ENCODE measurements at places on chromosomes 2 and 18.

- DNase-seq, result no peak
These were observed 28.2 kb downstream of the MYCN start for GRCh38 chr2:15968280-15969178.

GRCh38 chr18:23694637-23695430, 5.6 kb downstream of the LAMA3 start:
- no peak for DNase-seq

DNA sequence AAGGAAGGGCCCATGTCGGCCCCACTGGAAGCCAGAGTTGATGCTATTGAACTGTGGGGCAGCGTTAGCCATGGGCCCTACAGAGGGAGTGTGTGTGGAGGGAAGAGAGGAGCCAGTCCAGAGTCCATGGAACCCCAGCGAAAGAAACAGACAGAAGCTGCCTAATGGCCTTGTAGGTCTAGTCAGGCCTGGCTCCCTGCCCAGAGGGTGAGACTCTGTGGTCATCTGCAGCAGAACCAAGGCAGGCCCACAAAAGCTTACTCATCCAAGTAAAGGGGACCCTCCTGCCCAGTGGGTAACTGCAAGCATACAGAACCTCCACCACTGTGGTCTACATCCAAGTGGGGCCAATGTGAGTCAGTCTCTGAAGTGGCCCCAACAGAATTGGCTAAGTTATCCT, 439.8 kb downstream of the TGIF1 start:
- DNase-seq, result no peak

GRCh38 chr2:195658541-195658890, 1.5 kb downstream of the SLC39A10 start:
- no peak for DNase-seq

GRCh38 chr2:102001767-102002142, 10.0 kb downstream of the IL1R2 start:
- DNase-seq, result no peak

- no peak for DNase-seq
These were observed 34.5 kb upstream of the GRB14 start for GRCh38 chr2:164655750-164656149.

GRCh38 chr2:191217580-191217979, 27.6 kb upstream of the MYO1B start:
- DNase-seq, result no peak

DNA sequence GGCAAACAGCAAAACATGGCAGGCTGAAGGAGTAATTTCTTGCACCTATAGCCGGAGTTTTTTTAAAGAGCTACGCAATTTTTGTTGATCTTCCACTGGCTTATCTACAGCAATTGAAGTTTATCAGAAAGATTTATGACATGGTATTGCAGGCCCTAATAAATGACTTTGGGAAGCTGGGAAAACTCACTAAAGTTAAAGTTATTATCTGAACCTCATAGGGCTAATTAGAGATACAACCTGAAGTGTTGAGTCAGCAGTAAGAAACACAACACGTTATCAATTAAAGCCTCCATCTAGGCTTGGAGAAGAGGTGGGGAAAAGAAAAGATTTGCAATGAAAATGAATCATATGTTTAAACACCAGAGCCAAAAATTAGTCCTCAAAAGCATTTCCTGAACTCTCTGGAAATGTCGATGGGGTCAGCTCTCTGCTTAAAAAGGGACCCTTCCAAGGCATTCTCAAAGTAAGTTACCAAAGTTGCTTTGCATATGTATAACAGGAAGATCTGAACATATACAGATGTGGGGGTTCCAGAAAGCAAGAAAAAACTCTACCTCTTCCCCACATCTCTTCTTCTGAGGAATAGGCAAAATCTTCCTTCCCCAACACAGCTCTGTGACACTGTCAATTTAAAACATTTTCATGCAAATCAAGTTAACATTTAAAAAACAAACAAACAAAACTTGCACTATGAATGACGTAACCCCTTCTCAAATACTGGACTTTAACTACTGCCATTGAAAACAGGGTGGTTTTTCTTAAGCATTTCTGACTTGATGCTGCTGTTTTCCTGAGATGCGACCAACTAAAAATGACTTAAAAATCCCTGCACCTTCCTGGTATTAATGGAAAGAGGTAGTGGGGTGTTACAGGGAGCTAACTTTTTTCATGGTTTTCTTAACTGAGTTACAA, 915.6 kb downstream of the NRXN1 start:
- no peak for DNase-seq

- no peak for DNase-seq
These were observed 57.2 kb upstream of the SPOPL start for GRCh38 chr2:138444411-138444810.

GRCh38 chr18:76126327-76126726, 368.7 kb downstream of the ZNF516 start:
- peak; percentile 19 for DNase-seq

- no peak for DNase-seq
These were observed 110.7 kb upstream of the SMAD7 start for GRCh38 chr18:49061239-49061990.

DNA sequence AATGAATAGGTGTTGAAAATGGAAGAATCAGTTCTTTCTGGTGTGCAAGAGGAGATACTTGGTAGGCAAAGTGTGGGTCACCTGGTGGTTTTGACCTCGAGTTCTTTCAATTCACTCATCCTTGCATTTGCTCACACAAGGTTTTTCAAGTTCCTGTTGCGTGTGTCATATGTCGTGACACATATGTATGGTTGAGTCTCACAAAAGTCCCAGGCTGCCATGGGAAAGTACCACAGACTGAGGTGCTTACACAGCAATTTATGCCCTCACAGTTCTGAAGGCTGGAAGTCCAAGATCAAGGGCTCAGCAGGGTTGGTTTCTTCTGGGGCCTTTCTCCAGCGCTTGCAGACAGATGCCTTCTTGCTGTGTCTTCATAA, 64.4 kb downstream of the NCK2 start:
- DNase-seq, result no peak

DNA sequence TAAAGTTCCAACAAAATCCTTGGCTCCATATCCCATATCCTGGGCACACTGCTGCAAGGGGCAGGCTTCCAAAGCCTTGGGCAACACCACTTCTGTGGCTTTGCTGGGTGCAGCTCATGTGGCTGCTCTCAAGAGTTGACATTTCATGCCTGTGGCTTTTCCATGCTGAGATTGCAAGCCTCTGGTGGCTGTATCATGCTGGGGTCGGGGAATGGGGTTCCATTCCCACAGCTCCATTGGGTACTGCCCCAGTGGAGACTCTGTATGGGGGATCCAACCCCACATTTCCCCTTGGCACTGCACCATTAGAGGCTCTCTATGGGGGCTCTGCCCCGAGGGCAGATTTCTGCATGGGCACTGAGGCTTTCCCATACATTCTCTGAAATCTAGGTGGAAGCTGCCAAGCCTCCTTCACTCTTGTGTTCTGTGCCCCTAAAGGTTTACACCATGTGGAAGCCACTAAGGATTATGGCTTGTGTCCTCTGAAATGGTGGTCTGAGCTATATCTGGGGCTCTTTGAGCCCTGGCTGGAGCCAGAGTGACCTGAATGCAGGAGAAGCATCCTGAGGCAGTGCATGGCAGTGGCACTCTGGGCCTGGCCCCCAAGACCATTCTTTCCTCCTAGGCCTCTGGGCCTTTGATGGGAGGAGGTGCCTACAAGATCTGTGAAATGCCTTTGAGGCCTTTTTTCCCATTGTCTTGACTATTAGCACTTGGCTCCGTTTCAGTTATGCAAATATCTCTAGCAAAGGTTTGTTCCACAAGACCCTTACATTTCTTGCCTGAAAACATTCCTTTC, 107.9 kb downstream of the PTGR3 start:
- DNase-seq, result no peak

DNA sequence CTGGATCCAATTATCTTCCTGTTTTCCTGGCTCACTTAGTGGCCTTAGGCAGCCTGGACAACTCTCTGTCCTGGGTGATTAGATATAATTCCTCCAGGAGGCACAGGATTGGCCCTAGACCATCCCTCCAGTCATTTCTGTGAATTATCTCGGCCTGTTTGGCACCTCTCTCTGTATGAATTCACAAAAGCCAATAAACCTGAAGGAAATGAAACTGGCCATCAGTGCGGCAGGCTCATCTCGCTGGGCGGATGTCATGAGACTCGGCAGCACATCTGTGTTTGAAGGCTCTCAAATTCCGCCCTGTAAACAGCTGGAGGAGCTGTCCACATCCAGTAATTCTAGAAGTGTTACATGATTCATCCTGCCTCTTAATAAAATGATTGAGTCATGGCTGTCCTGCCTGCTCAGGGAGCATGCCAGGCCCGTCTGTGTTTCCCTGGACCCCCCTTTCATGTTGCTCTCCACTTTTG, 38.6 kb downstream of the ACOXL start:
- DNase-seq, result peak; percentile 35

DNA sequence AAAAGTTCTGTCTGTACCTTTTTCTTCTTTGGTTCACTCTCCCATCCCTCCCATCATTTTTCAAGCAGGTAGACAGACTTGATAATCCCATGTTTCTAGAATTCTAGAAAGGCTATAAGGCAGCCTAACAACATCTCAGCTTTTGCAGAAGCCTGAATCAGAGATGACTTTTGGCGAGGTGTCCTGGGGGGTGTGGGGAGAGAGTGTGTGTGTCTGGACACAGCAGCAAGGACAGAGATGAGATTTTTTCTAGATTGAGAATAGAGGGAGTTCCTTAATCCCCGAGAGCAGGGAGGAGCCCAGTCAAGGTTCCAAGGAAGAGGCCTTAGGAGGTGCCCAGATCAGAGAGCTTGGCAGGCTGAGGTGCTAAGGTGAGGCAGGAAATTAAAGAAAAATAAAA, 22.0 kb upstream of the LAPTM4A start:
- no peak for DNase-seq

DNA sequence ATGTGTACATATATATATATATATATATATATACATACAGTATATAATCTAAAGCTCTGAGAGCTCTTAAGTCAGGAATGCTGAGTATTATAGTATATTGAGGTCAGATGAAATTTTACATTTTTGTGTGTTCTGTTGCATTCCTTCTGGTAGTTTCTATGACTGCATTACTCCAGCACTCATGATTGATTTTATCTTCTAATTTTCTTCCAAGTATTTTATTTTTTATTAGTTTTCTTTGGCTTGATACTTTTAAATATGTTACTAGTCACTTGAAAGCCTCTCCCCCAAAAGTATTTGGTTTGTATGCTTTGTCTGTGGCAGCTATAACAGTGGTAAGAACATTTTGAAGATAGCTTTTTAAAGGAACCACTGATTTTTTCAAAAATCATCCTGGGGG, 25.0 kb downstream of the METTL21A start:
- DNase-seq, result no peak

DNA sequence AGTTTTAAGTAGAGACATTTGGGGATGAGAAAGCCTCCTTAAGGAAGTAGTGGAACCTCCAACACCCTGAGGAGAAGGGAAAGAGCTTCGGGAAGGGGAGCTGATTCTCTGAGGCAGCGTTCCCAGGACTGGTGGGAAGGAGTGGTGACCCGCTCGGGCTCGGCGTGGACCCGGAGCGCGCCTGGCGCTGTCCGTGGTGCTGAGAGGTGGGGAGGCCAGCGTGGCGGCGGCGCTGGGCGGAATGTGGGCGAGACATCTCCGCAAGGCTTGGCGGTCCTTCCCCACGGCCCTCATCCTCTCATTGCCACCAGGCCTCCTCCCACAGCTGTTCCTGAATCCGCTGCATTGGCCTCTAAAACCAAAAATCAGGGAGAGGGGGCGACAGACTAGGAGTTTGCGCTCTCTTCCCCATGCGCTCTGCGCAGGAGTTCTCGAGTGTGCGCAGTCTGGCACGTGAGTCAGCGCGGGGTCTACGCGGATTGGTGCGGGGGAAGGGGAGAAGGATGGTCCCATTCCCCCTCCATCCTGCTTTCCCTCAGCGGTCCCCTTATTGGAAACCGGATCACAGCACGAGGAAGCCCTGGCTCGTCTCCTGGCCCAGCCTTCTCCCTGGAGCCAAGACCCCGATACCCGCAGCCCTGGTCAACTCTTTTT, 857 bp downstream of the RESP18 start:
- DNase-seq, result peak; percentile 21

- DNase-seq, result no peak
These were observed 32.5 kb upstream of the ICOS start for GRCh38 chr2:203904022-203904421.

- DNase-seq, result no peak
These were observed 57.1 kb downstream of the CYTIP start for GRCh38 chr2:157386747-157387146.

GRCh38 chr18:56096861-56097260, 508.9 kb upstream of the TCF4 start:
- no peak for DNase-seq

GRCh38 chr2:67985586-67985985, 77.2 kb downstream of the C1D start:
- DNase-seq, result no peak

DNA sequence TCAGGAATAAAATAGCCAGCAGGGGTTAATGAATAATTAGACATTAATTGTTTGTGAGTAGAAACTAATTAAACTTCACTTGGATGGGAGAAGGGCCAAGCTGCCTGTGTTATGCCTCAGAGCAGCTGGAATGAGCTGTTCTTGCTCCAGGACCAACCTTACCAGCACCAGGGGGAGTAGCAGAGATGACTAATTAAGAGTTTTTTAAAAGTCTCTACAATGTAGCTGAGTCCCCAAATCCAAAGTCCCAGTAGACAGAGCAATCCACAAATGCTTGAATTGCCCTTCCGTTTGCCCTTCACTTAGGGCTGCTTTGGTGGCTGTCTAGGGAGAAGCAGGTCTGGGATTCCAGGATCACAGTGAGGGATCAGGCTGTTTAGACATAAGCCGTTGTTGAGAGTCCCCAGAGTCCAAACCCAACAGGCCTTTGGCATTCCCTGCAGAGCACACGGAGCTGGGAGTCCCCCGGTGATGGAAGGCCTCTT, 59.4 kb downstream of the RHOB start:
- no peak for DNase-seq

DNA sequence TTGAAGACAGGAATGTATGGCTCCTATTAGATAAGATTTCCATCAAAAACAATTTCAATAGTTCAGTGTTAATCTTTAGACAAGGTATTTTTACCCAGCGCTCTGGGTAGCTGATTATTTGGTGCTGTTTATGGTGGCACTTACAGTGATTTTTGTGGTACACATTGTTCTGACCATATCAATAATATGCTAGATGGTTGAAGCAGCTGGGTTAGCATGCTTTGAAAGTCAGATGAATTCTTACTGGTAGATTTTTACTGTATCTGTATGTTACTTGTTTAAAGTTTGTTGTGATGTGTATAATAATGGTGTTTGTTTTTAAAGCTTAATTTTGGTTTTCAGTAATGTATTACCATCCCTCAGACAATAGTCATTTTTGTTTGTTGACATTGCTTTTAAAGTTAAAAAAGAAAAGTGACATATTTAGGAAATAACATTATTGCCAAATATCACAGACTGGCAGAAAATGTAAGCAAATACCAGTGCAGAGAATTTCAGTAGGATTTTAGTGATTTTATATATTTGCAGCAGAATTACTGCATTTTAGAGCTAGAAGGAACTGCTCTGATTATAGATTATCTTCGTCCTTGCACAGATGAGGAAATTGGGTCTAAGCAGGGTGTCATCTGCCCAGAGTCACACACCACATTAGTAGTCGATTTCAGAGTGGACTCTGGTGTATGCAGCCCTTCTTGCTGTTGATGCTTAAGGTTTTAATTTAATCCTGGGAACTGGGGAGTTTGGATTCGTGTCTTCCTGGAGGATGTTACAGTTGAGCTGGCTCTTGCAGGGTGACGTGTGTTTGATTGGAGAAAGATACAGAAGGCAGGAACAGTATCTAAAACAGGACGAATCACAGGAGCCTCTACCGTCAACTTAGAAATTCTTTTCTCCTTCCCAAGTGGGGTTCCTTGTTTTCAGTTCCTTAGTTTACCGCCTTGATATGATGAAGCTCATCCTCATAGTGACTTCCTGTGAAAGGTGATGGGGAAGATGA, 6.6 kb downstream of the SOCS6 start:
- no peak for DNase-seq
